ENCODE measurements at places on chromosomes 3 and 15.

DNA sequence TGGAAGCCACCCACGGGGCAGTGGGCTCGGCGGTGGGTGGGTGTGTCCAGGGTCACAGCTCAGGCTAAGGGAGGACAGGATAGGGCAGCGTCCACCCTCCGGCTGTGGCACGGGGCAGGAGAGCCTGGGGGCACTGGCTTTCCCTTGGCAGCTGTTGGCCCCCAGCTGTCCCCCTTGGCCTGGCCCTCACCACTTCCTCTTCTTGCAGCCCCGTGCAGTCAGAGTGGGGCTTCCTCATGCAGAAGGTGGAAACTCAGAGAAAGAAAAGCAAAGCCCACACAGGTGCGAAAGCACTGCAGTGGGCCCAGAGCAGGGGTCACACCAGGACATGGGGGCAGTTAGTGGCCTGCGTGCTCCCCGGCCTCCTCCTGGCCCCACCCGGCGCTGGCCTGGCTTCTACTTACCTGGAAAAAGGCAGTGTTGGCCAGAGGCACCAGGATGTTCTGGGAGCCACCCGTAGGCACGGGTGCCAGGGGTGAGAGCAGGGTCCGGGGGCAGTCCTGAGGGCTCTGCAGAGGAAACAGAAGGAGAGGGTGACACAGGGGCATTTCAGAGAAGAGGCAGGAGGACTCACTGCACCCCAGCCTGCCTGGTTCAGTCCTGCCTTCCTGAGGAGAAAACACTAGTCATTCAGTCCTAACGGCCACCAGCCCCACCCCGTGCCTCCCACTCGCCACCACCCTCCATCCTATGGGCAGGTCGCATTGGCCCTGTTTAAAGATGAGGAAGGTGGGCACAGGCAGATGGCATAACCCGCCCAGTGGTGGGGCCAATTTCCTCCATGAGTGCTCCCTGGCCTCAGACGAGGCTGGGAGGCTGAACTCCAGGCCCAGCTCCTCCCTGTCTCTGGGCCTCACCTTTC, 28.3 kb downstream of the PLXND1 start:
- no peak for DNase-seq

GRCh38 chr15:64519897-64520296, 59.5 kb downstream of the ZNF609 start:
- no peak for DNase-seq

DNA sequence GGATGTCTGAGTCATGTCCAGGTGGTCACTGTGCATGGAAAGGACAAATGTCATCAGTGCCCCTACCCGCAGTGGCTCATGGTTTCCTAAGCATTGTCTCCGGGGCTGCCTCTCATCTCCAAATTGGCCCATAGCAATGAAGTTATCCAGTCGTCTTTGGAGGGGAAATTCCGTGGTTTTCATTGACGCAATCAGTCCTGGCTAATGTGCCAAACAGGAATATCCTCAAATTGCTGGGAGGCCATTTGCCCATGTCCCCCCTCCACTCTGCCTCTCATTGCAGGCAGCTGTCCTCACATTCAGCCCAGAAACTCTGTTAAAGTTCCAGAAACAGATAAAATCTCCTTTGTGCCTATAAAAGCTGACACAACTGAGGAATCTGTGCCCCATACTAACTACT, 81.6 kb downstream of the MCTP2 start:
- no peak for DNase-seq

DNA sequence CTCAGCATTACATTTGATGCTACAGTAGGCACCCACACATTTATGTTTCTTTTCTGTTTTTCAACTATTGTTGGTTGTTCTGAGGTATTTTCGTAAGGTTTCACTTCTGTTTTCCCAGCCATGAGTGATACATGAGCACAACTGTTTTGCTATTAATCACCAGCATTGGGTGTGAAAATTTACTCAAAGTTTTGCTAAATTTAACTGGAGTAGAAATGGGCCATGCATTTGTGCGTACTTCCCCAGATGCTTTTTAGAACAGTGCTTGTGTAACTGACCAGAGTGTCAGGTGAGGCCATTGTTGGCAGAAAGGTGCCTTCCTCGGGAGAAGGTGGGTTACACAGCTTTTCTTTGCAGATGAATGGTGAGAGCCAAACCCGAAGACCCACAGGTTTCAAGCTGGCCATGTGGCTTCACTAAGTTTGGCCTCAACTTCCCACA, 70.4 kb downstream of the ST6GAL1 start:
- DNase-seq, result no peak

GRCh38 chr3:185992831-185993374, 55.1 kb upstream of the TRA2B start:
- peak; percentile 3 for DNase-seq

GRCh38 chr3:100107221-100107814, 7.0 kb downstream of the FILIP1L start:
- no peak for DNase-seq

DNA sequence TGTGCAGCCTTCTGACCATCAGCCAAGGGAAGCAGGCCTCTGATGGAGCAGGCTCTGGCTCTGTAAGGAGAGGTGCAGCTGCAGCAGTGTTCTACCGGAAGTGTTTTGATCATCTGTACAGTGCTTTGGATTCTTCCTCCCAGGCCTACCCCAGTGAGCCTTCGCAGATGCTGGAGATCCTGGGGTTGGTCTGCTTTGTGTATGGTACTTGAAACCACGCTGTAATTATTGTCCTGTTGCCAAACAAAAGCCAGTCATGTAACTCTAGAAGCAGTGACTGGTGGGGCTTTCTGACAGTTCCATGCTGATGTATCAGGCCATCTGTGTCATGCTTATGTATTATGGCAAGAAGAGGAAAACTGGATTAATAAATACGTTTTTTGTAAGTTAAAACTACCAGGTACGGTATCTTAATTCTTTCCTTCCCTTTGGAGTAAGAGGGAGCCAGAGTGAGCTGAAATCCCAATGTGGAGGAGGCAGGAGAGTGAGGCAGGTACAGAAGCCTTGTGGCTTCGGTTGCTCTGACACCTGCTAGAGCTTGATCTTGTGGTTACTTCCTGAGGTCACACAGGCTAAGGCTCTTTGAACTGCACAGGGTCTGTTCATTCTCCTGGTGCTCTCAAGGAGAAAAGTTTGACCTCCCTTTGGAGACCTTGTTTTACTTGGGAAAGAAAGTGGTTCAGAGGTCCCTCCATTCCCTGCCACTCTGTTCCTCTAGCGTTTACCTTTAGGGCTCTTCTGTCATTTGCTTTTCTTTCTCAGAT, 3.7 kb downstream of the TMEM42 start:
- DNase-seq, result peak; percentile 66

- no peak for DNase-seq
Observed at GRCh38 chr3:5140230-5140621, 18.1 kb downstream of the ARL8B start.

DNA sequence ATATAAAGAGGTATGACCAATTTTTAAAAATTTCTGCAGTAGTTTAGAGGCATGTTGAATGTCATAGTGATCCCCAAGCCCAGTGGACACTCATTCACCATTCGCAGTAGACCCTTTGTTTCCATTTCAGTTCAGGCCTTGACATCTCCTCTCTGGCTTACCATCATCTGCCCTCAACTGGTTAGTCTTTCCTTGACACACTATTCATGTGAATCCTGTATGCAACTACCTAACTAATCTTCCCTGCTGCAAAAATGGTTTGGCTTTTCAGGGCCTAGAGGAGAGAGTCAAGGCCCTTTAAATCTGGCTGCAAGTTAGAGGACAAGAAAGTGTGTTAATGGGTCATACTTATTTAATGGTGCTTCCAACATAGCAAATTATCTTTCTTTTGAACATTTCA, 10.9 kb downstream of the APH1B start:
- no peak for DNase-seq

- no peak for DNase-seq
Observed at GRCh38 chr15:88447741-88448140, 19.4 kb downstream of the MRPL46 start.

All from NCI-H1092 treated with DMSO at 0.1 percent for 48 hours (cell line).